Neural crest cell (in vitro differentiated cells): ENCODE measurements at places on chromosomes 5 and 9.

DNA sequence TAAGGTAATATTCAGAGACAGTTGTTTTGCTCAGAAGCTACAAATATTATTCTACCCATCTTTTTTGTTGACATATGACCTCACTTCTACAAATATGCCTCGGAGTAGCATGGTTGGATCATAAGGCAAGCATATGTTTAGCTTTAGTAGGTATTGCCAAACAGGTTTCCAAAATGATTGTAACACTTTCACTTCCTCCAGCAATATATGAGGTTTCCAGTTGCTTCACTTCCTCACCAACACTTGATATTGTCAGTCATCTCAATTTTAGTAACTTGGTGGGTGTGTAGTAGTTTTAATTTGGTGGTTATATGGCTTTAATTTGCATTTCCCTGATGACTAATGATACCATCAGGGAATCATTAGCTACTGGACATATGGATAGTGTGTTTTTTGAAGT, 46.7 kb downstream of the TNFSF8 start:
- no peak for DNase-seq

DNA sequence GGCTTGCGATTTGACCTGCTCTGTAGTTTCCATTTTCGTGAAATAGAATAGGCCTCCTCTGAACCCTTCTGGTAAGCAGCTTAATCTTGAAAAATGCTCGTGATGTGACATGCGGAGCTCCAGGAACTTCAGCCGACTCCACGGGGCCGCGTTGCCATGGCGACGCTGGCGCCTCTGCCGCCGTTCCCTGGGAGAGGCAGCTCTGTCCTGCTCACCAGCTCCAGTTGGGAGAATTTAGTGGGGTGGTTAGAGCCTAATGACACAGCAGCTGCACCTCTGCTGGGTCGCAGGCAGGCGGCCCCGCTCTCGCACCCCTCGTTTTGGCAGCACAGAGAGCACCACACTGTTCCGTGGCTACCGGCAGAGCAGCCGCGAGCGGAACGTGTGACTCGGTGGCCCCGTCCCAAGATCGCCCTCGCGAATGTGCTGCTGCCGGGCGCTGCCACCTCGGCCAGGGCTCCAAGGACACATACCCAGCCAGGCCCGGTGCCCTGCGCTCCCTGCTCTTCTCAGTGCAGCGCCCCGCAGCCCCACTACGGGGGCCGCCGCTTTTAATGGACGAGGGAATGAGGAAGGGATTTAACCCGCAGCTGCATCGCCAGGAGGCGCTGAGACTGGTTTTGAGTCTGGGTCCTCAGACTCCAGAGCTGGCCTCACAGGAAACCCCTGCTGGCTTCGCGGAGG, 131.2 kb upstream of the LMX1B start:
- DNase-seq, result peak; percentile 44

DNA sequence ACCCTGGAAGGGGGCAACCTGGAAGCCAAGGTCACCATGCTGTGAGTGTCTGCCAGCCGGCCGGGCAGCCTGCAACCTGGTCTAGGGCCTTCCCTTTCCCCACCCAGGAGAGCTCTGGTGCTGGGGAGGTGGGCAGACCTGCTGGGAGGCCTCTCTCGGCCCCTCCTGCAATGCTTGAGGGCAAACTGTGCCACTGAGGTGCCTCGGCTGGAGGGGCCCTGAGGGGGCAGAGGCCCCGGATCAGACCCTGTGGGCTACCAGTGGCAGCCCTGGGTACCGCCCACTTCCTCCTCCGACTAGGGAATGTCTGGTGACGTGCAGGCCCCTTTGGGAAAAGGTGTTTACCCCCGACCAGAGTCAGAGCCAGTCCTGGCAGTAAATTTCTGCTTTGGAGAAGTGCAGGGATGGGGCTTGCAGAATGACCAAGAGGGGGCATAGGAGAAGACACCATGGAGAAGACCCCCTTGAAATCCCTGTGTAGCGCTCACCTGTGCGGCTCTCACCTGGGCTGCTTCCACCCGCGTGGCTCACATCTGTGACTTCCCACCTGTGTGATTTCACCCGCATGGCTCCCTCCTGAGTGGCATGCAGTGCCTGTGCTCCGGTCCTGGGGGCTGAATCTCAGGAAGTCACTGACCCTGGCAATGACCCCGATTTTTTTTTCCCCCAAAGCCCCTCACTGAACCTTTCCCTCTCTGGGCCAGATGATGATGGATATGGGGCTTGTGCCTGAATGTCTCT, 1.1 kb downstream of the LCN1 start:
- DNase-seq, result no peak

DNA sequence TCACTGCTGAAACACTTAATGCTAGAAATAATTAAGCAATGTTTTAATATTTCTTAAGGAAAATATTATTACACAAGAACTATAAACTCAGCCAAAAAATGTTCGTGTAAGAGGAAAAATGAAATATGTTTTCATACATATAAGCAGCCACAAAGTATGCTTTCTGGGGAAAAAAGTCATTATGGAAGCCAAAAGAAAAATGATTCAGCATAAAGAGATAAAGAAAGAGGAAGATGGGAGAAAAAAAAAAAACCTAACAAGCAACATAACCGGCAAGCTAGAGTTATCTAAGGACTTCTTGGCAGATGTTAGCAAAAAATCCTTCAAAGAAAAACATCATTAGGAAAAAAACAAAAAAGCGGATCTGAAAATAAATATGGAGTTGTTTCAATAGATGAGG, 179.1 kb downstream of the MUSK start:
- no peak for DNase-seq

DNA sequence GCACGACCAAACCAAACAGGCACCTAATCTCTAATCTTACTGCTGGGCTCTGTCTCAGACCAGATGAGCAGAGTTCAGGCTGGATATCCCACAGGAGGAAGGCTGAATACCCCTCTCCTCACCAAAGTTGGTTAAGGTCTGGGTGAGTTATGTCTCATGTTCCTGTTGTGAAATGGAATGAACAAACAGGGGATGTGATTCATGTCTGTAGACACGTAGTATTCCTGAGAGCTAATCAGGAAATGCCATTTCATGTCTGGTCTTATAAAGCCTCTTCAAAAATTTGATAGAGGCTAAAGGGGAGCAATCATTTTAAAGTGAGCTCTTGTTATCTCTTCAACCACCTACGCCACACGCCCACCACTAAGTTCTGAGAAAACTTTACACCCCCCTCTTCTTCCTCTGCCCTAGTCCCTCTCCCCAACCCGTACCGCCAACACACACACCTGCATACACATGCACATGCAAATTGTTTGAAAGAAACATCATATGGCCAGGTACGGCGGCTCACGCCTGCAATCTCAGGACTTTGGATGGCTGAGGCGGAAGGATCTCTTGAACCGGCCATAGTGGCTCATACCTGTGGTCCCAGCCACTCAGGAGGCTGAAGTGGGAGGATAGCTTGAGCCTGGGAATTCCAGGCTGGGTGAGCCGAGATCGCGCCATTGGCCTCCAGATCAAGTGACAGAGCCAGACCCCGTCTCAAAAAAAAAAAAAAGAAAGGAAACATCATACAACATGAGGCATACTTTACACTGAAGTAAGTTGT, 69.8 kb upstream of the RAI14 start:
- no peak for DNase-seq

DNA sequence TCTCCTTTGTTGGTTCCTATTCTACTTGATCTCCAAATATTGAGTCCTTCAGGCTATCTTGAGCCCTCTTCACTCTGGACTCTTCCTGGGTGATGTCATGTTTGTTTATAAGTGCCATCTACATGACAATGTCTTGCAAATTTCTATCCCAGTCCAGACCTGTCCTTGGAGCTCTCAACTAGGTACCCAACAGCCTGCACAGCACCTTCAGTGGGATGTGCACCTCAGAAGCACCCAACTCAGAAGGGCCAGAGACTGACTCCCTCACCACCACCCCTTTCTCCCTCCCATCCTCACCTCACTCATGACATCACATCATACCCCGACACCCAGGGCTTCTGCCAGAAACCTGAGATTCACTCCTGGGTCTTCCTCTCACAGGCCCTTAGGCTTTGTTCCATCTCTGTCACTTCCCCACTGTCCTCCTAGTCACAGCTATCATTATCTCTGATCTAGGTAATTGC, 14.4 kb downstream of the TXN start:
- DNase-seq, result no peak

DNA sequence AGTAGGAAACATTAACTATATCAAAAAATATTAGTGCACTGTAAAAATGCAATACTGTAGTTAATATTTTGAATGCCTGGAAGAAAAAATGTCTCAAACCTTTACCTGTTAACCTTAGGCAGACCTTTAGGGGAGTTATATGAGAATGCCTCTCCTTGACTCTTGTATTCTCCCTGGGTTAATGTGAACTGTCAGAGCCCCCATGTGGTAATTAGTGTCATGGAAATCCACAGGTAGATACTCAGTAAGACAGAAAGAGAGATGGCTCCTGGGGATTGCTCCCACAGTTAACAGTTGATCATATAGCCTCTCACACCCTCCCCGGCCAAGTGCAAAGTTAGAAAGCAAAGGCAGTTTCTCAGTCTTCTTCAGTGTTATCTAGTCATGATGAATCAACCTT, 742.8 kb downstream of the NR2F1-AS1 start:
- no peak for DNase-seq

GRCh38 chr9:87883990-87884389, 1.3 kb downstream of the SPATA31E1 start:
- DNase-seq, result no peak

- no peak for DNase-seq
Observed at GRCh38 chr5:79959407-79959806, 31.7 kb downstream of the MTX3 start.

- no peak for DNase-seq
Observed at GRCh38 chr5:124783285-124783684, 36.8 kb upstream of the ZNF608 start.

- DNase-seq, result no peak
Observed at GRCh38 chr5:181024245-181025064, 15.6 kb upstream of the BTNL9 start.

DNA sequence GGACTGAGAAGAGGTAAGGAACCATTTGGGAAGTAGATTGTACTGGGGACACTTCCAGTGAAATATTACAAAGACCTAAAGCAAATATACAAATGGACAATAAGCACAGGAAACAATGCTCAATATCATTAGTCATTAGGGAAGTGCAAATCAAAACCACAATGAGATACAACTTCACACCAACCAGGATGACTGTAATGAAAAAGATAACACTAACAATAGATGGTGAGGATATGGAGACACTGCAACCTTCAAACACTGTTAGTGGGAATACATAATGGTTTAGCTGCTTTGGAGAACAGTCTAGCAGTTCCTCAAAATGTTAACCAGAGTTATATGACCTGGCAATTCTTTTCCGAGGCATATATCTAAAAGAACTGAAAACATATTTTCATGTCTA, 149.7 kb downstream of the TRPM3 start:
- no peak for DNase-seq

- no peak for DNase-seq
Observed at GRCh38 chr9:93315118-93315517, 131.2 kb downstream of the WNK2 start.

DNA sequence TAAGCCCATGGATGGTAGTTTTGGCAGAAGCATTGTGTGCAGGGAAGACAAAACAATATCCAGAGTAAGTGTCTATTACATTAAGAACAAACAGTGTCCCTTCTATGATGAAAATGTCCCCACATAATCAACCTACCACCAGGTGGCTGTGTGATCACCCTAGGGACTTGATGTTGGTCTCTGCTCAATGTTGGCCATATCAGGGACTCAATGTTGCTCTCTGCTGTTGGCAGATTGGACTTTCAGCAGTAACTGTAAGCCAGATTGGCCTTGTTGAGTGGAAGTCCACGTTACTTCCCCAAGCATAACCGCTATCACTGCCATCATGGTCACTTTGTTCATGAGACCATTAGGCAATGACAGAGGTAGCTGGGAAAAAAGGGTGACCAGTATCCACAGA, 52.8 kb upstream of the PRSS3 start:
- no peak for DNase-seq

GRCh38 chr5:132684922-132685720, 11.3 kb downstream of the IL4 start:
- no peak for DNase-seq
